ENCODE measurements at places on chromosomes 6 and 20. TPM values are rescaled to one million over a fixed set of nuclear protein-coding genes. Genes with fewer than 3 reads are reported as not detected.

ABRACL gene
- 32.7 TPM for polyA plus RNA-seq

CTAGE9 gene
- 0.02 TPM for polyA plus RNA-seq

ULBP2 gene
- not detected for polyA plus RNA-seq

SLC44A4 gene
- polyA plus RNA-seq = 8.1 TPM

HS3ST5 gene
- not detected for polyA plus RNA-seq
